ENCODE measurements at places on chromosomes 7 and 10. TPM values are rescaled to one million over a fixed set of nuclear protein-coding genes. Genes with fewer than 3 reads are reported as not detected.

- no peak for DNase-seq
- no peaks in the 10 kb centered on the region for H3K27me3 ChIP-seq
- no peaks in the 10 kb centered on the region for H3K4me1 ChIP-seq
Measured at GRCh38 chr7:23264916-23265458, 18.4 kb downstream of the GPNMB start.

H2BK1 gene
- total RNA-seq, result not detected

GRCh38 chr7:8260871-8261694, 884 bp downstream of the ICA1 start:
- H3K4me3 ChIP-seq, result no peak overlapping the region
- H3K4me1 ChIP-seq, result no peaks in the 10 kb centered on the region
- no peak overlapping the region for H3K27ac ChIP-seq
- peak; percentile 80 for DNase-seq
- peaks cover 3% of the 10 kb centered on the region for H3K27me3 ChIP-seq
- no peaks in the 10 kb centered on the region for H3K36me3 ChIP-seq

CYP2C9 gene
- not detected for total RNA-seq

SGCE gene
- 84.7 TPM for total RNA-seq

DNA sequence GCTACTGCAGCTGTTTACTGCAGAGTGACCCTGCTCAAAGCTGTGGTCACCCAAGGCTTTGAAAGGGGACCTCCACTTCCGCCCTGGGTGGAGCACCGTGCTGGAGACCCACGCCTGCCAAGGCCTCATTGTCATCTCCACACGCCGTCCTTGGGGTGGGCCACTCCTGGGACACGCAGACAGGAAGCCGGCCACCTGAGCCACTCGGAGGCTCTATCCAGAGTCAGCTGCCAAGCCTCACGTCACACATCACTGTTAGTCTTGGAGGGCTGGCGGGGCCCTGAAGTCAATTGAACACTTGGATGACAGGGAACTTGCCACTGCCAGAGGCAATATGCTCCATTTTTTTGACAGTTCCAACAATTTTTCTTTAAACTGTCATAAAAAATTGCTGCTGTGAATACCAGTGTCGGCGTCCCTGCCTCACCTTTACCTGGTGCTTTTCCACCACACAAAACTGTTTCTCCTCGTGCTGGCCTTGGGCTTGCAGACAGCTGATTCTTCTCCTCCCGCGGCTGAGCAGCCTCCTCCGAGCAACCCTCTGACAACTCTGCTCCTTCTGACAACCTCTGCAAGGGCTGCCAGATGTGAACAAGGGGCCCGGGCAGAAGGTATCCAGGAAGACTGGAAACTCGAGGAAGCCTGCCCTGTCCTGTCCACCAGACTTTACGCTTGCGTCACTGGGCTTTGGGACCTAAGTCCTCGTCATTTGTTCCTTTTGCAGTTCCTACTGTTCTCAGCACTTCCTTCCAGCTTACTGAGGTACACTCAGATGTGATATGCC, 81.9 kb downstream of the EGFR start:
- DNase-seq, result peak; percentile 84
- H3K27ac ChIP-seq, result no peak overlapping the region
- no peaks in the 10 kb centered on the region for H3K27me3 ChIP-seq
- H3K36me3 ChIP-seq, result no peaks in the 10 kb centered on the region
- no peak overlapping the region for H3K4me3 ChIP-seq
- no peaks in the 10 kb centered on the region for H3K4me1 ChIP-seq

DNA sequence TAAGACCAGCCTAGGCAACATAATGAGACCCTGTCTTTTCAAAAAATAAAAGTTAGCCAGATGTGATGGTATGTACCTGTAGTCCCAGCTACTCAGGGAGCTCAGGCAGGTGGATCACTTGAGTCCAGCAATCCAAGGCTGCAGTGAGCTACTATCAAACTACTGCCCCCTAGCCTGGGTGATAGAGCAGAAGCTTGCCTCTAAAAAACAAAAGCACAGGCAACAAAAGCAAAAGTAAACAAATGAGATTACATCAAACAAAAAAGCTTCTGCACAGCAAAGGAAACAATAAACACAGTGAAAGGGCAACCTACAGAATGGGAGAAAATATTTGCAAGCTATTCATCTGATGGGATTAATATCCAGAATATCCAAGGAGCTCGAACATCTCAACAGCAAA, 65.4 kb downstream of the FANK1 start:
- DNase-seq, result no peak
- H3K4me3 ChIP-seq, result no peak overlapping the region
- H3K4me1 ChIP-seq, result no peaks in the 10 kb centered on the region
- no peak overlapping the region for H3K27ac ChIP-seq
- no peaks in the 10 kb centered on the region for H3K36me3 ChIP-seq

DNA sequence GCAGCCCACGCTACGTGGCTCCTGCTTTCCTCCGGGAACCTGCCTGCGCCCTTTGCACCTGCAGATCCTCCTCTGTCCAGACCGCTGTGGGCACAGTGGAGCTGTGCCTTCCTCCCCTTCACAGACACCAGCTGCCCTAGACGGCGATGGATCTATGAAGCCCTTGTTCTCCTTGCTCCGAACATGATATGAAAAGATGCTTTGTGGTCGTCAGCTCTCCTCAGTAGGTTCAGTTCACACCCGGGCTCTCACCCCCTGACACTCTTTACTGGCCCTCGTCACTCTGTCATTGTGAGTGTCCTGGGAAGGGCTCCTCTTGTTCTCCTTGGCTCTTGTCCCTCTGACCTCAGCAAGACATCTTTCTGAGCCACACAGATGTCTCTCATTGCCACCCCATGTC, 4.2 kb downstream of the ZNF488 start:
- DNase-seq, result no peak
- no peaks in the 10 kb centered on the region for H3K27me3 ChIP-seq

DNA sequence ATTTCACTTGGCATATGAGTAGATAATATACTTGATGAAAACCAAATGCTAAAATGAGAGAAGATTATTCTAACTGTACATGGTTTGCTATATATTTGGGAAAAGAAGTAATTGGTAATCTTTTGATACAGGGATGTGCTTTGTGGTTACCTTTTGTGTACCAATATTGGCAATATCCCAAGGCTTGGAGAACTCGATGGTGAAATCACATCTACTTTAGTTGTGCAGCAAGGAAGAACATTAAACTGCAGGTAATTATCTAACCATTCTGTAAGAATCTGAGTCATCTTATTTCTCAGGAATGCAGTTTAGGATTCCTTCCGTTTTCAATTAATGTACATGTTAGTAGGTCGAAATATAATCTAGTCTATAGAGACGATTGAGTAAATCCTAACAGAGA, 64.1 kb downstream of the SRI start:
- DNase-seq, result no peak
- H3K27ac ChIP-seq, result no peak overlapping the region
- H3K27me3 ChIP-seq, result no peaks in the 10 kb centered on the region
- H3K36me3 ChIP-seq, result no peaks in the 10 kb centered on the region
- no peak overlapping the region for H3K4me3 ChIP-seq

DNA sequence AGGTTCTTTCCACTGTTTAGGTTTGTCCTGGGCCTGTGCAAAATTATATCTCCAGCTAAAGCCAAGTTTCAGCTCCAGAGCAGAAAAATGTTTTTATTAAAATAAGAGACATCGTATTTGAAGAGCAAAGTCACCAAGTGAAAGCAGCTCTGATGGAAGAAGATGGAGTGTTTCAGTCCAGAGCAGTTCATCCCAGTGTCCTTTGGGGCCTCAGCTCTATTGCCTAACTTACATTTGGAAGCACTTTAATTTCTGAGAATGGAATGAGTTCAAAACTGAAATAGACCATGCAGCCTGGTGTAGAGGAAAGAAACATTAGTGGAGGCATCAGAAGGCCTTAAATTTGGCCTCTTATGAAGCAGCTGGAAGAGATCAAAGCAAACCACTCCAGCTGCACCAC, 545.2 kb downstream of the SORCS1 start:
- H3K36me3 ChIP-seq, result no peaks in the 10 kb centered on the region
- no peak overlapping the region for H3K4me3 ChIP-seq
- no peaks in the 10 kb centered on the region for H3K4me1 ChIP-seq
- H3K27ac ChIP-seq, result no peak overlapping the region
- no peak for DNase-seq

PAX4 gene
- not detected for total RNA-seq

RHOBTB1 gene
- 12.9 TPM for total RNA-seq

DNA sequence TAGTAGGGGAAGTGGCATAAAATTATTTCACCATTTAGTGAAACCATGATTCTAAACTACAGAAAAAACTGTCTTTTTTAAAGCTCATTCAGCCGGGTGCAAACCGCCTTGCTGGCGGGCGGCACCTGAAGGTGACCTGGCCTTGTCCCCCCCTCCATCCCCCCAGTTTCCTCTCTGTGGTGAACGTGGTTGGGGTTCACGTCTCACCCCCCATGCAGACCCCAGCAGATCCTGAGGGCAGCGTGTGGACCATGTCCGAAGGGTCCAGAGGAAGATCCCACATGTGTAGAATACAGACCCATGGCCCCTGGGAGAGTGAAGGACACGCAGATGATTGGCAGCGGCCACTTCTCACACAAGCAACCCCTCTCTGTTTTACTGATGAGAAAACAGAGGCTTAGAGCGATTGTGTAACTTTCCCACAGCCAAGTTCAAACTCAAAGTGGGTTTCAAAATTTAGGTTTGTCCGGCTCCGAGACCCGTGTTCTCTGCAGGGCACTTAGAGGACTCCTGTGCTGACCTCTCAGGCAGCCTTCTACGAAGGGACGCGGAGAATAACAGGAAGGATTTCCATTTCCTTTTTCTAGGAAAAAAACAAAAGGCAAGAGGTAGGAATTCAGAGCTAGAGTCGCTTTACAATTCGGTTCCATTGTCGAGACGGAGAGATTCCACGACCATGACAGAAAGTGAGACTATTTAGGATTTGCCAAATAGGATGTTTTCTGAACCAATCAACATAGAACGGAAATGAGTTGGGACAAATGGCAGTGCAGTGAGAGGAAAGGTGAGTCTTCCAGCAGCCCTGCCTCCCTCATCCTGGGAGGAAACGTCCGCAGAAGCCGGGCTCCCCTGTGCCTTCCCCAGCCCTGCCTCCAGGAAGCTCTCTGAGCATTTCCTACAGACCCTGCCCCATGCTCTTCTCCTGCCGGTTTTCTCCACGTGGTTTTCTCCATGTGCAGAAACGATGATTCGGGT, 67.6 kb upstream of the PITRM1 start:
- no peak for DNase-seq
- no peaks in the 10 kb centered on the region for H3K27me3 ChIP-seq
- H3K27ac ChIP-seq, result no peak overlapping the region
- no peaks in the 10 kb centered on the region for H3K4me1 ChIP-seq

GRCh38 chr7:120819861-120820260, 38.1 kb downstream of the TSPAN12 start:
- H3K27ac ChIP-seq, result no peak overlapping the region
- no peaks in the 10 kb centered on the region for H3K27me3 ChIP-seq
- H3K36me3 ChIP-seq, result peaks cover 4% of the 10 kb centered on the region
- no peak overlapping the region for H3K4me3 ChIP-seq

EN2 gene
- not detected for total RNA-seq

GRCh38 chr10:61754587-61755550, 92.1 kb downstream of the CABCOCO1 start:
- DNase-seq, result no peak
- no peaks in the 10 kb centered on the region for H3K27me3 ChIP-seq
- H3K4me3 ChIP-seq, result no peak overlapping the region
- no peak overlapping the region for H3K27ac ChIP-seq

CARD11 gene
- total RNA-seq, result 1.8 TPM

C10orf105 gene
- total RNA-seq, result 0.36 TPM

VAX1 gene
- not detected for total RNA-seq

MEOX2 gene
- total RNA-seq, result 14.4 TPM

CD36 gene
- 114 TPM for total RNA-seq

Measured in aorta (tissue), 5 donors.